ENCODE measurements at places on chromosomes 2 and 18. TPM values are rescaled to one million over a fixed set of nuclear protein-coding genes. Genes with fewer than 3 reads are reported as not detected.

- H3K4me1 ChIP-seq = peaks cover 3% of the 10 kb centered on the region
- no peaks in the 10 kb centered on the region for H3K27me3 ChIP-seq
- DNase-seq = no peak
- H3K4me3 ChIP-seq = no peak overlapping the region
These were observed 110.0 kb downstream of the ALK start for GRCh38 chr2:29811378-29811777.

POTEC gene
- total RNA-seq = not detected

DNA sequence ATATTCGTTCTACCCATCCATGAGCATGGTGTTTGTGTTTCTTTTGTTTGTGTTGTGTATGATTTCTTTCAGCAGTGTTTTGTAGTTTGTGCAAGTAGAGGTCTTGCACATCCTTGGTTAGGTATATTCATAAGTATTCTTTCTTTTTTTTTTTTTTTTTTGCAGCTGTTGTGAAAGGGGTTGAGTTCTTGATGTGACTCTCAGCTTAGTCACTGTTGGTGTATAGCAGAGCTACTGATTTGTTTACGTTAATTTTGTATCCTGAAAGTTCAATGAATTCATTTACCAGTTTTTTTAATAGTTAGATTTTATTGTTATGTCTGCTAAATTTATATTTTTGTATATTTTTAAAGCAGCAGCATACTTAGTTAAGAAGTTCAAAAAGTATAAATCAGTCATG is 834.4 kb upstream of the NRXN1 start:
- no peak for DNase-seq
- H3K27ac ChIP-seq = no peak overlapping the region
- H3K4me3 ChIP-seq = no peak overlapping the region
- H3K36me3 ChIP-seq = no peaks in the 10 kb centered on the region
- no peaks in the 10 kb centered on the region for H3K27me3 ChIP-seq

- no peak for DNase-seq
- H3K36me3 ChIP-seq = no peaks in the 10 kb centered on the region
- H3K4me1 ChIP-seq = peaks cover 11% of the 10 kb centered on the region
- no peaks in the 10 kb centered on the region for H3K27me3 ChIP-seq
- no peak overlapping the region for H3K27ac ChIP-seq
- H3K4me3 ChIP-seq = no peak overlapping the region
These were observed 5.8 kb downstream of the HDLBP start for GRCh38 chr2:241309684-241310117.

SLC8A1 gene
- not detected for total RNA-seq

- peak overlapping the region; percentile 14 for H3K27ac ChIP-seq
- peaks cover 15% of the 10 kb centered on the region for H3K36me3 ChIP-seq
- DNase-seq = peak; percentile 62
- H3K27me3 ChIP-seq = no peaks in the 10 kb centered on the region
These were observed 8.2 kb downstream of the DCC start for GRCh38 chr18:52348209-52348608.

- peaks cover 40% of the 10 kb centered on the region for H3K27me3 ChIP-seq
- DNase-seq = no peak
- no peaks in the 10 kb centered on the region for H3K36me3 ChIP-seq
- H3K4me3 ChIP-seq = peak overlapping the region; percentile 14
These were observed 164.5 kb upstream of the SIX3 start for GRCh38 chr2:44777036-44777435.

Measured in A673 (cell line).